ENCODE measurements at places on chromosomes 4 and X.

- no peak overlapping the region for H3K27ac ChIP-seq
- no peaks in the 10 kb centered on the region for H3K4me1 ChIP-seq
- H3K27me3 ChIP-seq = no peaks in the 10 kb centered on the region
These were observed 42.2 kb upstream of the HGFAC start for GRCh38 chr4:3399277-3400194.

- H3K4me3 ChIP-seq = no peak overlapping the region
- peaks cover 58% of the 10 kb centered on the region for H3K4me1 ChIP-seq
- H3K27me3 ChIP-seq = no peaks in the 10 kb centered on the region
- peak overlapping the region; percentile 87 for H3K27ac ChIP-seq
- H3K36me3 ChIP-seq = no peaks in the 10 kb centered on the region
These were observed 76.6 kb downstream of the INTS12 start for GRCh38 chr4:105631818-105632400.

DNA sequence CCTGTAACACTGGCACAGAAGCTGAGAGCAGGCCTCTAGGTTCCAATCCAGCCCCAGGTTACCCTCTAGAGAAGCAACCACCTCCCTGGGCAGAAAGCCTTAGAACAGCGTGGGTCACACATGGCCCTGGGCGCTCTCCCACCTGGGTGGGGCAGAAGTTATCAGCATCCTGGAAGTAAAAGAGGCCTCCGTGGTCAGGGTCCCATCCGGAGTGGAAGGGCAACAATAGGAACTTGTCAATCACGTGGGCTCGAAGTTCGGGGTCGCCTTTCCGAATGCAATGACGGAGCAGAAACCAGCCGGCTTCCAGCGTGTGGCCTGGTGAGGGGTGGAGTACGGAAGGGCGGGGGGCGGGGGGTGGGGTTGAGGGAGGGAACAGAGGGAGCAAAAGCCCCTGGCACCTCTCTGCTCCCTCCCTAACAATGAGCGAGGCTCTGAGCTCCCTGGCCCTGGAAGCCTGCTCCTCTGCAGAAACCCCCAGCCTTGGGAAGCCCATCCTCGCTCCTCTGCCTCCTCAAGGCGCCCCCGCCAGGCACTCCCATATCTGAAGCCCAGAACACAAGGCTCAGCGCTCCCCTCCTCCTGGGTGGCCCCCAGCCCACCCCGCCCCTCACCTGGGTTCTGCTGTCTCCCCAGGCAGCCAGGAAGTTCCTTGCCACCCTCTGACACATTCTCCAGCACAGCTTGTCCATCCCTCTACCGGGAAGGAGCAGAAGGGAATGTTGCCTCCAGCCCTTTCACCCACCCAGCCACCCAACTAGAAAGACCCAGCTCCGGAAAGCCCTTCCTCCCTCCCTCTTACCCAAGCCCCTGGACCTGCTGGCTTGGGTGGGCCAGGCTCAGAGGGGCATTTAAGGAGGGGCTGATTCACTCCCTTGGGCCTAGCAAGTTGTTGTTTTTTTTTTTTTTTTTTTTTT lies 2.8 kb downstream of the RENBP start:
- no peak overlapping the region for H3K4me3 ChIP-seq
- H3K4me1 ChIP-seq = no peaks in the 10 kb centered on the region
- no peak overlapping the region for H3K27ac ChIP-seq
- H3K27me3 ChIP-seq = no peaks in the 10 kb centered on the region

GRCh38 chr4:82620126-82620735 lies 58.4 kb upstream of the TMEM150C start:
- no peaks in the 10 kb centered on the region for H3K27me3 ChIP-seq
- no peak overlapping the region for H3K4me3 ChIP-seq
- H3K4me1 ChIP-seq = no peaks in the 10 kb centered on the region
- no peak overlapping the region for H3K27ac ChIP-seq
- DNase-seq = no peak

GRCh38 chr4:38704622-38705154 lies 40.7 kb downstream of the KLF3 start:
- no peak overlapping the region for H3K4me3 ChIP-seq
- H3K4me1 ChIP-seq = no peaks in the 10 kb centered on the region
- no peak for DNase-seq
- H3K36me3 ChIP-seq = no peaks in the 10 kb centered on the region

DNA sequence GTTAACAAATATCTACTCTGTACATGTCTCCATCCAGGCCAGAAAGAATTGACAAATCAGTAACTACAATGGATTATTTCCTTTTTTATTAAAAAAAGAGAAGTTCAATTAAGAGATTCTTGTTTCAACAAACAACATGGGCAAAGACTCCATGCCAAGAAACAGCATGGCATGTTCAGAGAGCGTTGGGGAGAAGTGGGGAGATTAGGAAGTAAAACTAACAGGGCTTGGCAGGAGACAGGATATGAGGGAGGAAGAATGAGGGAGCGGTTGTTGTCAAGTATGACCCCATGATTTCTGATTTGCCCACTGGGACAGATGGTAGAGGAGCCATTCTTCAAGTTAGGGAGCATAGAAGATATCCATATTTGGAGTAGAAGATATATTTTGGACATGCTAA lies 128.4 kb downstream of the RNF150 start:
- no peaks in the 10 kb centered on the region for H3K27me3 ChIP-seq
- DNase-seq = no peak
- no peaks in the 10 kb centered on the region for H3K4me1 ChIP-seq
- no peak overlapping the region for H3K4me3 ChIP-seq
- H3K27ac ChIP-seq = no peak overlapping the region

DNA sequence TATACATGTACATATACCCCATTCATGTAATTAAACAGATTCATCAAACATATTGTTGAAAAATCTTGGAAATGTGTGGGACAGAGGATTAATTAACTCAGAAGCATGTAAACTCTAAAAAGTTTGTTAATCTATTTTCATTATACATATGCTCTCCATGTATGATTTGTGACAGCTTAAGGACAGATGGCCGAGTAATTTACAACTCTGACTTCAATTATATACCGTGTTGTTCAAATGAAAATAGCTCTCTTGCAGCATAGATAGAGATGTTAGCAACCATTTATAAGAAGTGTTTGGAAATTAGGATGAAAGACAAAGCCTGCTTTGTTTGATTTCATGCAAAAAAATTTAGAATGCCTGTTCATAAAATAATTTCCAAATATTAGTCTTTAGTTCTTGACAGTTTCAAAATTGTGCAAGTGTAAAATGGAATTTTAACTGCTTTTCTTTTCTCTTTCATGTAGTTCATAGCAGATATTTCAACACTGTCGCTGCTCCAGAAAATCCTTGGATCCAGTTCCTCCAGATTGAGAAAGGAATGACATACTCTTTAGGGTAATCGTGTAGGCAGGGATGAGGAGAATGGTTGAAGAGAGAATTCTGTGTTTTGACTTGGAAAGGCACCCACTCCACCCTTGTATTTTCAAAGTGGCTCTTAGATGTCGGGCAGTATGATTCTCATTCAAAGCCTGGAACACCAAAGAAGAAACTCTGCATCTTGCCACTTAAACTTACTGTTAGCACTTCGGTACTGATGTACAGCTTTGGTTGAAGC lies 23.1 kb downstream of the AFF2 start:
- no peaks in the 10 kb centered on the region for H3K4me1 ChIP-seq
- H3K4me3 ChIP-seq = no peak overlapping the region
- H3K36me3 ChIP-seq = no peaks in the 10 kb centered on the region
- no peak for DNase-seq
- H3K27ac ChIP-seq = no peak overlapping the region

DNA sequence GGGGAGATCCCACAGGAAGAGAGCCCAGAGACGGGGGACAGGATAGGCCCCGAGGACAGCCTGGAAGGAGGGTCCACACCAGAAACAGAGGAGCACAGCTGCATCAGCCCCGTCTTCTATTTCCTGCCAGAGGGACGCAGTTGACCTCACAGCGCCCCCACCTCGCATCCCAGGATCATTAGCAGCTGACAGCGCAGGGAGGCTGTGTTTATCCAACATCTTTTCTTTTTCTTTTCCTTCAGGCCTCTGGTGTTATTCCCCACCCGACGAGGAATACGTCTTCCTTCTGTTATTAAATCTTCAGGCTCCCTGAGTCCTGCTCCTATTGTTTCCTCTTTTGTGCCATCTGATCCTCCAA lies 75.4 kb downstream of the DCHS2 start:
- DNase-seq = no peak
- H3K27ac ChIP-seq = no peak overlapping the region
- H3K4me3 ChIP-seq = no peak overlapping the region
- H3K4me1 ChIP-seq = no peaks in the 10 kb centered on the region

DNA sequence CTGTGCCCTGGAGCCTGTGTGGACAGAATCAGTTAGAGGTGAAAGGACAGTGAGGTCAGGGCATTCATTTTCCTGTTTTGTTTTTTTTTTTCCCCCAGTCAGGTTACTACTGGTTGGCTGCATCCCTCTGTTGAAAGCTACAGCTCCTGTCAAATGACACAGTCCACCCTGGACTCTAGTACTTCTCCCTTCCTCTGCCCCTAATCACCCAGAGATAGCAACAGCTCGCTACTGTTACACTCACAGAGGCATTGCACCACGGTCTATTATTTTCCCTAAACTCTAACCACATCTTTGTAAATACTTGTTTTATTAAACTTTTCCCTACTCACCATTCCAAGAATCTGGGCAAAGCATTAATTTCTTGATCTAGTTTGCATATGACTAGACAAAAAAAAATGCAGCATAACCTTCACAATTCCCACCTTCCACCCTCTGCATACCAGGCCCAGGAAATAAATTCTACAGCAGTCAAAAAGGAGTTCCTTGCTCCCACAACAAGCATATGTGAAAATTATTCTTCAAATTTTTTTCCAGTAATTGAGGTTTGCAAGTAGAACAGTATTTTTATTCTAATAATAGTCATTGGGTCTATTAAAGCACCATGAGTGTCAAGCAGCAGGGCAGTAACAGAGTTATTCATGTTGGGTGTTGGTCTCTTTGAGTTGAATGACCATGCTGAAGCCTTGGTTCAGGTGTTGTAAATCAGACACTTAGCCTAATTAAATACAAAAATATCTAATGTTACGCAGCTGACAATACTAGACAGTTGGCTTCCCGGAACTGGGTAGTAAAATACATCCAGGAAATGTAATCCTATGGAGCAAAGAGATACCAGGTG lies 329.2 kb downstream of the INPP4B start:
- no peaks in the 10 kb centered on the region for H3K36me3 ChIP-seq
- H3K4me1 ChIP-seq = no peaks in the 10 kb centered on the region
- no peak overlapping the region for H3K27ac ChIP-seq
- no peak overlapping the region for H3K4me3 ChIP-seq
- H3K27me3 ChIP-seq = no peaks in the 10 kb centered on the region
- DNase-seq = no peak

GRCh38 chr4:54090404-54090803 lies 9.6 kb upstream of the GSX2 start:
- no peak for DNase-seq
- H3K36me3 ChIP-seq = no peaks in the 10 kb centered on the region
- H3K4me3 ChIP-seq = no peak overlapping the region
- 0 out of 2 replicates have a peak, but pooled peaks cover 3% of the 10 kb centered on the region for H3K27me3 ChIP-seq
- H3K4me1 ChIP-seq = no peaks in the 10 kb centered on the region
- no peak overlapping the region for H3K27ac ChIP-seq

DNA sequence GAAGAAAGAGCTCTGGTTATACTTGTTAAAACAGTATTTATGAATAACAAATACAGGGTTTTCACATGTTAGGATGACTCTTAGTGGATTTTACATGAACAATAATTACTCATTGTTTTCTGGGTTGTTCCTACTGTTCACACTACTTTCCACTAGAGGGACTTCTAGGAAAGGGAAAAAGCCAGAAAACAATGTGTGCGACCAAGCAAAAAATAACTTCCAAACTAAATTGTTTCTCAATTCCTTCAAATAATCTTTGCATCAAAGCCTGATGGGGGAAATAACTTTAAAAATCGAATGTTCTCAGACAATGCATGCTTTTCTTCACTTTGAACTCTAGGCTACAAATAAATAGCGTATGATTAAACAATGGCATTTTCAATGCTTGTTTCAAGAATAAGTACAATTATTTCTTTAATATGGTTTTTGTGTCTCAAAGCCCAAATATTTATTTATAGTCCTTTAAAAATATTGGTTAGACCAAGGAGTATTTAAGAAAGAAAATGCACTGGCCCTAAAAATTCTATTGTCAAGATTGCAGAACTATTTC lies 72.1 kb upstream of the ETNPPL start:
- peaks cover 33% of the 10 kb centered on the region for H3K4me1 ChIP-seq
- DNase-seq = peak; percentile 62
- no peak overlapping the region for H3K4me3 ChIP-seq
- no peaks in the 10 kb centered on the region for H3K27me3 ChIP-seq

- H3K4me1 ChIP-seq = no peaks in the 10 kb centered on the region
- H3K27ac ChIP-seq = no peak overlapping the region
- H3K36me3 ChIP-seq = no peaks in the 10 kb centered on the region
- no peak for DNase-seq
These were observed 141.1 kb upstream of the ZXDA start for GRCh38 chrX:58051346-58051745.

- no peaks in the 10 kb centered on the region for H3K27me3 ChIP-seq
- no peak overlapping the region for H3K27ac ChIP-seq
- no peak overlapping the region for H3K4me3 ChIP-seq
These were observed 65.0 kb upstream of the MAGEB2 start for GRCh38 chrX:30150196-30150895.

DNA sequence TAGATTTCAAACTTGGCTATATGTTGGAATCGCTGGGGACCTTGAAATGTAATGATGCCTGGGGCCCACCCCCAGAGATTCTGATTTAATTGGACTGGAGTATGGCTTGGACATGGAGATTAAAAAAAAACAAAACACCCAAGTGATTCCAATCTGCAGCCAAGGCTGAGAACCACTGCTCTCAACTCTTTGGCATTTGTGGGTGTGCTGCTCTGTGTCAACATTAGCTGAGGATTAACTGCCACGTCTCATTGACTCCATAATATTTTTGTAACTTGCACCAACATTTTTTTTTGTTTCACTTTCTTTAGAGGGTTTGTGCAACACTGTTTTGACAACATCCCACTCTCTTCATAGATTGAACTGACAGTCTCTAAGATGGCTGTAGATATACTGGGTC lies 41.1 kb upstream of the PDK3 start:
- H3K27me3 ChIP-seq = no peaks in the 10 kb centered on the region
- H3K36me3 ChIP-seq = no peaks in the 10 kb centered on the region
- no peaks in the 10 kb centered on the region for H3K4me1 ChIP-seq
- no peak overlapping the region for H3K4me3 ChIP-seq
- DNase-seq = no peak

- DNase-seq = peak; percentile 23
- H3K27ac ChIP-seq = no peak overlapping the region
- no peaks in the 10 kb centered on the region for H3K36me3 ChIP-seq
- H3K4me1 ChIP-seq = no peaks in the 10 kb centered on the region
- peak overlapping the region; percentile 82 for H3K4me3 ChIP-seq
- peaks cover 10% of the 10 kb centered on the region for H3K27me3 ChIP-seq
These were observed 960 bp downstream of the TRPC3 start for GRCh38 chr4:121950680-121951520.

DNA sequence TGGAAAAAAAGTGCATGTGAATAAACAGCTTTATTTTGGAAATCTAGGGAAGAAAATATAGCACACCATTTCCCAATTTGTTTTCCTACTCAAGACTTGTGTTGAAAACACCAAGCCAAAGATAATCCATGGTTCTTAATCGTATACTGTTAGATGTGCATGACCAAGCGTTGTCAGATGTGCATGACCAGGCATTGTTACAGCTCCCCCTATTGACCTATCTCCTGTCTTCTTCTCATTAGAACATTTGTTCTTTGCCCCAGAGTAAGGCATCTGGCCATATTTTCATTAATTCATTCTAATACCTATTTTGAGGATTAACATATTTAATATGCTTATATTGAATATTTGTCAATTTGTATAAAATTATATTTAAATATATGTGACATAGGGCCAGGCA lies 14.4 kb upstream of the VCX start:
- no peak for DNase-seq
- no peaks in the 10 kb centered on the region for H3K36me3 ChIP-seq
- H3K4me3 ChIP-seq = no peak overlapping the region
- no peak overlapping the region for H3K27ac ChIP-seq
